ENCODE measurements at places on chromosomes 3 and 15. TPM values are rescaled to one million over a fixed set of nuclear protein-coding genes. Genes with fewer than 3 reads are reported as not detected.

Gene VIPR1
- not detected for total RNA-seq

Gene C15orf61
- total RNA-seq: 11.6 TPM

Gene LRRIQ4
- not detected for total RNA-seq

Gene A4GNT
- not detected for total RNA-seq

Gene LDHAL6B
- total RNA-seq: not detected

Gene LCTL
- total RNA-seq: 0.43 TPM

All from MG63 (cell line).